Left kidney (tissue), 8 donors: ENCODE measurements at places on chromosomes 3 and 15. TPM values are rescaled to one million over a fixed set of nuclear protein-coding genes. Genes with fewer than 3 reads are reported as not detected.

GRCh38 chr3:194472290-194472920 is 14.4 kb downstream of the ATP13A3 start:
- DNase-seq: peak; percentile 60

The UBAP1L gene
- 6.9 TPM for polyA plus RNA-seq

The CAMK2N2 gene
- polyA plus RNA-seq: 0.25 TPM

- no peak for DNase-seq
These were observed 10.1 kb downstream of the ARL14 start for GRCh38 chr3:160686955-160687535.

DNA sequence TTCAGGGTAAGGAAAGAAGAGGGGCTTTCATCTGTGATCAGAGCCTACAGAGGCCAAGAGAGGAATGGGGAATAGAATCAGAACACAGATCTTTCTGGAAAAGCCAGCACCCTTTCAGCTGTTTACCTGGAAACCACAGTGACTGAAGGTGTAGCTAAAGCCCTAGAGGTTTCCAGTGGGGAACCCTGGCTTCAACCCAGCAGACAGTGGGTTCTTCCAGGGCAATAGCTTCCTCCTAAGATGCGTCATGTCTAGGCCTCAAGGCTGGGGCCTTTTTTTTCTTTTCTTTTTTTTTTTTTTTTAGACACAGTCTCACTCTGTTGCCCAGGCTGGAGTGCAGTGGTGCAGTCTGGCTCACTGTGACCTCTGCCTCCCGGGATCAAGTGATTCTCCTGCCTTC is 3.1 kb upstream of the CPNE9 start:
- no peak for DNase-seq

GRCh38 chr3:38662544-38662943 is 13.1 kb upstream of the SCN5A start:
- DNase-seq: no peak

DNA sequence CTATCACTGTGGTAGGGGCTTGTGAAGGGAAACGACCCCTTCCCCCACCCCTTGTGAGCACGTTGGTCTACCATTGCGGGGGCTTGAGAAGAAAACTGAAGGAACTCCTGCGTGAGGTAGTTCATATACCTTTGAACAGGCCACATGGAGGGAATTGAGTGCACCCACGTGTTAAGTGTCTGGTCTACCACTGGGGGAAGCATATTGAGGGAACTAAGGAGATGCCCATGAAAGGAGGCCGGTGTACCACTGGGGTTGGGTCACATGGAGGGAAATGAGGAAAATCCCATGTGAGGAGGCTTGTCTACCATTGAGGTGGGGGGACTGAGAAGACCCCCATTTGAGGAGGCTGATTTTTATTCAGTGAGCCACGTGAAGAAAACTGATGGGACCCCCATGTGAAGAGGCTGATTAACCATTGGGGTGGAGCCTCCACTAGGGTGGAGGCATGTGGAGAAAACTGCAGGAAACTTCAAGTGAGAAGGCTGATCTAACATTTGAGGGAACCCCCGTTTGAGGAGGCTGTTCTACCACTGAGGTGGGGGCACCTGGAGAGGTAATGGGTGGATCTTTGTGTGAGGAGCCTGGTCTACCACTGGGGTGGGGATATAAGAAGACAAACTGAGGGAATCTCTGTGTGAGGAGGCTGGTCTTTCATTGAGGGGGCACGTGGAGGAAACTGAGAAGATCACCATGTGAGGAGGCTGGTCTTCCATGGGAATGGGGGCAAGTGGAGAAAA is 163.2 kb downstream of the FBLN2 start:
- no peak for DNase-seq

DNA sequence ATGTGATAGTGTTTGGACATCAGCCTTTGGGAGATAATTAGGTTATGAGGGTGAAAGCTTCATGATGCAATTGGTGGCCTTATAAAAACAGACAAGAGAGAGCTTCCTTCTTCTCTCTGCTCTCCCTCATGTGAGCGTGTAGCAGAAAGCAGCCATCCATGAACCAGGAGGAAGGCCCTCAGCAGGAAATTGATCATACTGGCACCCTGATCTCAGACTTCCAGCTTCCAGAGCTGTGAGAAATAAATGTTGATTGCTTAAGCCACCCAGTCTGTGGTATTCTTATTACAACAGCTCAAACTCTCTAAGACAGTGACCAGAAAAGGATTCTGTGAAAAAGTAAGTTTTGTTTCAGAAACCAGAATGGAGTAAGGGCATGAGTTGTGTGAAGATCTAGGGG is 13.3 kb downstream of the STAC start:
- no peak for DNase-seq

The CFAP20DC gene
- 5.4 TPM for polyA plus RNA-seq

The ARGFX gene
- not detected for polyA plus RNA-seq

GRCh38 chr15:74789741-74790079 is 7.8 kb downstream of the CSK start:
- no peak for DNase-seq

The CNTN4 gene
- polyA plus RNA-seq: 30.1 TPM
